Cortex of kidney (tissue), 1 donor: ENCODE measurements at places on chromosomes 16 and 17.
A peak's percentile ranks its signal among the peaks of the same experiment; 100 is the strongest.

GRCh38 chr17:81990836-81991683 lies 13.6 kb downstream of the ASPSCR1 start:
- no peak for DNase-seq

DNA sequence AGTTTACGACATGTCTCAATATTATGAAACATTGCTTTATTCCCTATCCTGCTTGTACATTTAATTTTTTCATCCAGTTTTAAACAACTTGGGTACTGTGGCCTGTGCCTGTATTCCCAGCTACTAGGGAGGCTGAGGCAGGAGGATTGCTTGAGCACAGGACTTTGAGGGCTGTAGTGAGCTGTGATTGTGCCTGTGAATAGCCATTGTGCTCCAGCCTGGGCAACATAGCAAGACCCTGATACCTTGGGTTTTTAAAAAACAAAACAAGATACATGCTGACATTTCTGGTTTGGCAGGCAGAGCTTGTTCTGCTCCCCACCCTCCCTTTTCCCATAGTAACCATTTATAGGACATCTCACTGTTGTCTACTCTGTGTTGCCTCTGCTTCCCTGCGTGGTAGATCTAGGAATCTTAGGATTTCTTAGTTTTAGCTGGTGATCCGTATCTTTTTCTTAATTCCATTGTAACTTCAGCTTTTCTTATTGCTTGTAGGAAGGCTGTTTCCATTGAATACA lies 35.6 kb downstream of the TENT4B start:
- DNase-seq: no peak

DNA sequence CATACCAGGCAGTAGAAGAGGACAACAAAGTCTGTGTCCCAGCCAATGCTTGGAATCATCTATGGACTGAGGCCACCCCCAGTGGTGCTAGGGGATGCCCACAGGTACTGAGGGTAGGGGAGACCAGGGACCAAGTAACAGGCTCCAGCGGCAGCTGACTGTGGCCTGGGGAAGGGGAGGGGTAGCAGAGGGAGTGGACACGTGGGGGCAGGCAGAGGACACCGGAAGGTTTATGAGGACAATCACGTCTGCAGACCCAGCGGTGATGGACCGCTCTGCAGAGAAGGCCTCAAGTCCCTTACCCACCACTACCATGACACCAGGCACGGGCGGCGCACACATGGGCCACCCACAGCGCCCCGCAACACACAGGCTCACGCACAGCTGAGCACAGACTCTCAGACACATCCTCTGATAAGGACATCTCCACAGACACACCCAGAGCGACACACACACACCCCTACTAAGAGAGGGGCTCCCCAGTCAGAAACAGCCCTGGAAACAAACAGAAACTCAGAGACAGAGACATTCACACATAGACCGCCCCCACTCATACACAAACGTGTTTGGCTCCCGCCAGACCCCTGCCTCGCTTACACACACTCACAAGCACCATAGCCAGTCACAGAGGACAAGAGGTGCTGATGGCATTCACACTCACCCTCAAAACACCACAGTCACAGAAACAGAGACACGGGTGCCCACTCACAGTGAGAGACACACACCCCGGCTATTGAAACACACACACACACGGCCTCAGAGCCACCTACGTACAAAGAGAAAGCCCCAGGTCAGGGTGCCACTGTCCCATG lies 35.8 kb downstream of the SRCIN1 start:
- DNase-seq: no peak

GRCh38 chr16:10990378-10990777 lies 46.0 kb downstream of the CLEC16A start:
- no peak for DNase-seq

GRCh38 chr17:1487939-1488825 lies 4.3 kb downstream of the MYO1C start:
- DNase-seq: peak; percentile 29
